ENCODE measurements at places on chromosomes 12 and 14. TPM values are rescaled to one million over a fixed set of nuclear protein-coding genes. Genes with fewer than 3 reads are reported as not detected.

The LRRC43 gene
- total RNA-seq: under 0.01 TPM

The NTS gene
- total RNA-seq: not detected

The SLC35F4 gene
- not detected for total RNA-seq

The CLEC1B gene
- total RNA-seq: not detected

The CLEC14A gene
- total RNA-seq: not detected

The OR4E2 gene
- not detected for total RNA-seq

The KLRC1 gene
- not detected for total RNA-seq

The HOXC5 gene
- total RNA-seq: not detected

The OTX2 gene
- not detected for total RNA-seq

The SYNE3 gene
- 5.3 TPM for total RNA-seq

The MTERF2 gene
- total RNA-seq: 3.9 TPM

The PCBP2 gene
- total RNA-seq: 133 TPM

The TMEM132C gene
- total RNA-seq: not detected

The LARP4 gene
- total RNA-seq: 28.3 TPM

The KIAA0586 gene
- total RNA-seq: 8.7 TPM

The HHIPL1 gene
- 1.2 TPM for total RNA-seq

The CCDC198 gene
- total RNA-seq: not detected

The COPS7A gene
- total RNA-seq: 63.7 TPM

The DPPA3 gene
- not detected for total RNA-seq

The ASCL1 gene
- not detected for total RNA-seq

The ERO1A gene
- total RNA-seq: 486 TPM

The ACOT6 gene
- total RNA-seq: not detected

The NAB2 gene
- 33.0 TPM for total RNA-seq

The NEUROD4 gene
- not detected for total RNA-seq

The UBE3B gene
- total RNA-seq: 32.4 TPM

The GNB3 gene
- 0.53 TPM for total RNA-seq

The LRRC10 gene
- not detected for total RNA-seq

The SYCP3 gene
- total RNA-seq: under 0.01 TPM

The CD27 gene
- not detected for total RNA-seq

Measured in bronchial epithelial cell (primary cell).